ENCODE measurements at places on chromosomes 1 and 21.

DNA sequence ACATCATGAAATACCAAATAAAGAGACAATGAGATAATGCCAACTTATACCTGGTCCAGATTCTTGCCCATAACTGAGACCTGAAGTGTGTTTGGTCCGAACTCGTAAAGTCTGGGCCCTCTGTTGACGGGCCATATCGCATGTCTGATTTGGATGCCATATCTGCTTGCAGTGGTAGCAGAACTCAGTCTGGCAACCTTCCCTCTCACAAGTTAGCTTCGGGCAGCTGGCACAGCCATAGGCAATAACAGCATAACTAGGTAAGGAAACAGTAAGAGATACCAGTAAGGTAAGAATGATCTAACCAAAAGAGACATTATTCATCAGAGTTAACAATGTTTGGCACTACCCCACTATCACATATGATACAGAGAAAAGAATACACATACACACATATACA lies 15.1 kb downstream of the RNF19B start:
- no peak for DNase-seq

- DNase-seq, result no peak
Observed at GRCh38 chr1:99659755-99660210, 13.9 kb downstream of the PALMD start.

GRCh38 chr1:212629450-212630157 lies 21.0 kb downstream of the ATF3 start:
- DNase-seq, result no peak

DNA sequence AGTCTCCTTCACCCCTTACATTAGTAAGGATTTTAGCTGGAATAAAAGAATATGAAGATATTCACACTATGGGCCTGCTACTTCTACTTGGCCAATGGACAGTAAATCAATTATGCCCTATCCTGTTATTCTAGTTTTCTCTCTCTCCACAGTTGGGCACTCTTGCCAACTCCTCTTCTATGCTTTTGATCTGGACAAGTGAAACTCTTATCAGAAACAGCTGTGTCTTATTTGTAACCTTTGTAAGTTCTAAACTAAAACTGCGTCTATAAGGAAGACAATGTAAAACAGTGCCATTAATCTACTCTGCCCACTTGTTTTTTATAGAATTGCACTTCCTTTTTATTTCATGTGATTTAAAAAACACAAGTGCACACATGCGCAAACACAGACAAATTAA lies 244.0 kb upstream of the DMRTA2 start:
- no peak for DNase-seq

GRCh38 chr1:21857840-21858670 lies 46.0 kb downstream of the LDLRAD2 start:
- no peak for DNase-seq

GRCh38 chr1:244035358-244035757 lies 15.7 kb upstream of the ZBTB18 start:
- no peak for DNase-seq

GRCh38 chr1:182656842-182657397 lies 27.5 kb downstream of the RGS8 start:
- DNase-seq, result no peak

GRCh38 chr1:183245357-183245756 lies 59.3 kb downstream of the LAMC2 start:
- DNase-seq, result no peak

DNA sequence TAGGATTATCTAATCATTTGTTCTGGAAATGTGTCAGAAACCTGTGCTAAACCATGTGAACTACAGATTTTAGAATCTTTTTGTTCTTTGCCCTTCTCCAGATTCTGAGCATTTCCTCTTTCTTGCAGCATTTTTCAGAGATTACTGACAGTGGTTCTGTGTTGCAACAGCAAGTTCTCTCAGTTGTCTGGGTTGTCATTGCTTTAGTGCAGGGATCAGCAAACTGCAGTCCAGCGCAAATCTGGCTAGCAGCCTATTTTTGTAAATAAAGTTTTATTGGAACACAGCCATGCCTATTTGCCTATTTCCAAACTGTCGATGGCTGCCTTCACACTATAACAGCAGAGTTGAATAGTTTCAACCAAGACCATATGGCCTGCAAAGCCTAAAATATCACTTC lies 66.3 kb upstream of the LRRC8D start:
- DNase-seq, result no peak

- DNase-seq, result no peak
Observed at GRCh38 chr1:245084551-245084950, 70.2 kb upstream of the KIF26B start.

GRCh38 chr1:200660719-200661118 lies 9.0 kb downstream of the DDX59 start:
- no peak for DNase-seq

DNA sequence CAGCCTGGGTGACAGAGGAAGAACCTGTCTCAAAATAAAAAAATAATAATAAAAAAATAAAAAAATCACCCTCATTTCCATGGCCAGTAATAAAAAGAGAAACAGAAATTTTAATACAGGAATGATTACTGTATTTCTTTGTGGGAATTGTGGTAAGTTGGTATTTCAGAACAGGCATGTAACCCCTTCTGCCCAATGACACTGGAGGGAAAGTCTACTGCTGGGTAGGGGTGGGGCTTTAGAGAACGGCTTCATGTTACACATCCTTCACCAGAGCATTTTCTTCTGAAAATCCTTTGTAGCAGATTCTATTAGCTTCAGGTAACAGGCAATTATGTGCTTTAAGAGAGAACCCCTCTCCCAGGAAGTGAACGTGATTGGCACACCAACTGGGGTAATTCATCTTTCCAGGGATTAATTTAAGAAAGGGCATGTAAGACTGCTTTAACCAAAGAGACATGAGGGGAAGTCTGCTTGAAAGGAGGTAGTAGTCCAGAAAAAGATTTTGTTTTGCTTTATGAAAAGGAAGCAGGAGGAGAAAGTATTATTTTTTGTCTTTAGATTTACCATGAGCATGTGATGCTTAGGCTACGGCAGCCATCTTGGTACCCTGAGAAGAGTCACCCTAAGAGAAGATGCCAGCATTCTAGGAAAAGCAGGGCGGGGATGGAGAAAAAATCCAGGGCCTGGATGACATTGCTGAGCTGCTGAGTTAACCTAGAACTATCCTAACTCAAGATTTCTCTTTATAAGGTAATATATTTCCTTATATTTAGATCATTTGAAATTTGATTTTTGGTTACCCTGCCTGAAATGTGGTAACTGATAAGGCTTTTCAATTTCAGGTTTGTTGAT lies 57.7 kb upstream of the DPT start:
- DNase-seq, result no peak

GRCh38 chr1:208150833-208151458 lies 93.2 kb downstream of the PLXNA2 start:
- DNase-seq, result no peak

DNA sequence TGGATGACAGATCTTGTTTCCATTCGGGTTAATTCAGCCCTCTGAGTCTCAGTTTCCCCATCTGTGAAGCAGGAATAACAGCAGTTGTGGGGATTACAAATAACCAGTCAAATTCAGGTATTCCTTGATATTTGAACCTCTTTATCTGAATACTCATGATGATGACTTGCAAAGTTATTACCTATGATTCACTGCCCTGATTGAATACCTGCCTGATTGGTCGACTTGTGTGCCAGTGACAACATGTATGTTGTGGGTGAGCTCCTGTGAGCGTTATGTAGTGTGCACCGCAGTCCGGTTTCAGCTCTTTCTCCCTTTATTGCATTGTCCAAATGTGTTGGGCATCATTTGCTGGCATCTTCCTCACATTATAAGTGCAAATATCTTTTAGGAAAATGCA lies 9.5 kb upstream of the TMEM61 start:
- no peak for DNase-seq

DNA sequence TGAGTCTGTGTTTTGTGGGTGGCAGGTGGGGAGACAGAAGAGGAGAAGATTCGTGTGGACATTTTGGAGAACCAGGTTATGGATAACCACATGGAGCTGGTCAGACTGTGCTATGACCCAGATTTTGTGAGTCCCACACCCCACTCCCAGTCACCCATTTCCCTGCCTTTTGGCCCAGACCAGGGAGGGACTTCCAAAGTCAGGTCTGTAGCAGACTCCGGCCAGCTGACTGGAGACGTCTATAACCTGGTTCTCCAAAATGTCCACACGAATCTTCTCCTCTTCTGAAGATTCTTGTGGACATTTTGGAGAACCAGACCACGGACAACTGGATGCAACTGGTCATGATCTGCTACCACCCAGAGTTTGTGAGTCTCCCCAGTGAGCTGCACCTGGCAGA lies 1.6 kb downstream of the GSTM5 start:
- DNase-seq, result no peak

DNA sequence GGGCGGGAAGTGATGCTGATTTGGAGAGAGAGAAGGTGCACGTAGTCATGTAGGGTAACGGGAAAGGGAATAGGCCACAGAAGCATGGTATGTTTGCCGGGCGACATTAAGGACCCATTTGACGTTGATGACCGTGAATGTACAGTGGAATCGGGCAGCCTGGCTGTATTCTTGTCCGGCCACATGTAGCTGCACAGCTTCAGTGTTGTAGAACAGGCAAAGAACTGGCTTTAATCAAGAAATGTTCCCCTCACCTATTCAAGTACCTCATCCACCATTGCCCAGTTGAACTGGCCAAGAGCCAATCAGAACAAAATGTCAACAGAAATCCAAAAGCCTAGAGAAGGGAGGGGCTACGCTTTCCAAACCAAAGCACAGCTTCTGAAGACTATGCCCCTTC lies 104.8 kb downstream of the DHRS3 start:
- no peak for DNase-seq

GRCh38 chr1:170150016-170150415 lies 4.3 kb downstream of the NTMT2 start:
- DNase-seq, result no peak

GRCh38 chr1:111795401-111795800 lies 39.7 kb downstream of the DDX20 start:
- DNase-seq, result no peak

GRCh38 chr1:32770221-32770731 lies 46.9 kb downstream of the YARS1 start:
- DNase-seq, result no peak

DNA sequence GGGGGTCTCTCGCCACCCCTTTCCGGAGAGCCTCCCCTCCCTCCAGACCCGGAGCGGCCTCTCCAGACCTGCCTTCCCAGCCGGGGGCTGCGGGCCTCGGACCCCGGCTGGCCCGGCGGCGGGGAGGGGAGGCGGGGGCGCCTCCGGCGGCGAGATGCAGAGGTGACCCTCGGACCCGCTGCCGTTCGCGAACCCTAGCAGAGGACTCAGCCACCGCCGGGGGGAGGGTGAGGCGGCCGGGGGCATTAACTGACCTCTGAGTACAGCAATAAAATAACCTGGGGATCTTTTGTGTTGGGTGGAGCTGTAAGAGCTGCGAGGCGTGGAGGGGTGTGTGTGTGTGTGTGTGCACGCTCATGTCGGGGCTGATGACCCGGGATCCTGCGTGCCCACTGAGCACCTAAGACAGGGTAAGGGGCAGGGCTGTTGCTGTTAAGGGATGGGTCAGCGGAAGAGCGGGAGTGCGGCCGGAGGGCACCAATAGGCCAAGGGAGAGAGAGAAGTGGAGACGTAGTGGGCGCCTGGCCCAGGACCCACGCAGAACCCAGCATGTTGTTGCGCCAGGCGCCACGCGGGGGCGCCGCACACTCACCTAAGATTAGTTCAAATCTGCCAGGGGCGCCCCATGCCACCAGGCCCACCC lies 6.3 kb downstream of the HAPLN2 start:
- DNase-seq, result peak; percentile 62

DNA sequence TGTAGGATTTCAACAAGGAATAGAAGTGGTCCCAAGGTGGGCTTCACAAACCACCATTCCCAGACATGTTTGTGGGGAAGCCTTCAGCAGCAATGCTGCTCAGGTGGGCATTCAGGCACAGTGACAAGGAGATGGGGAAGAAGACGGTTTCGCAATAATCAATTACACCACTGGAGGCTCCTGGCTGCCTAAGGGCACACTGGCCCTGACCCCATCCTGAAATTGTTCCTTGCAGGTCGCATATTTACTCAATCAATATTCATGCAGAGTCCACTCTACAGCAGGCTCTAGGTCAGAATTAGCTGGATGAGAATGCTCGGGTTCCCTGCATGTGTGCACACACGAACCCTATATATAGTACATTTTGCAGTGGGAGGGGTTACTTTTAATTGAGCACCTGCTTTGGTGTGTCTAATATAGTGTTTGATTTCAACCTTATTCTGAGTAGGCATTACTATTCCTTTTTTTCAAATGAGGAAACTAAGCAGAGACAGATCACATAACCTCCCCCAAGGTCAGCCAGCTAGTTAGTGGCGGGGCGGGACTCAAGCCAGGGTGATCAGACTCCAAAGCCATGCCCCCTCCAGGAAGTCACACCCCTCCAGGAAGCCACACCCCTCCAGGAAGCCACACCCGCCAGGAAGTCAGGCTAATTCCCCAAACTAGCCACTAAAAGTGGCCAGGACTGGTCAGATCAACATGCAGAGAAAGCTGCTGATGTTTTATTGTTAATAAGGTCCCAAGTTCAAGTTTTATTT lies 106.5 kb downstream of the HLCS start:
- peak; percentile 12 for DNase-seq

- no peak for DNase-seq
Observed at GRCh38 chr1:26799479-26800142, 11.9 kb downstream of the PIGV start.

- no peak for DNase-seq
Observed at GRCh38 chr1:232974971-232975370, 24.6 kb downstream of the NTPCR start.

GRCh38 chr1:223153177-223154119 lies 10.4 kb upstream of the TLR5 start:
- DNase-seq, result no peak

DNA sequence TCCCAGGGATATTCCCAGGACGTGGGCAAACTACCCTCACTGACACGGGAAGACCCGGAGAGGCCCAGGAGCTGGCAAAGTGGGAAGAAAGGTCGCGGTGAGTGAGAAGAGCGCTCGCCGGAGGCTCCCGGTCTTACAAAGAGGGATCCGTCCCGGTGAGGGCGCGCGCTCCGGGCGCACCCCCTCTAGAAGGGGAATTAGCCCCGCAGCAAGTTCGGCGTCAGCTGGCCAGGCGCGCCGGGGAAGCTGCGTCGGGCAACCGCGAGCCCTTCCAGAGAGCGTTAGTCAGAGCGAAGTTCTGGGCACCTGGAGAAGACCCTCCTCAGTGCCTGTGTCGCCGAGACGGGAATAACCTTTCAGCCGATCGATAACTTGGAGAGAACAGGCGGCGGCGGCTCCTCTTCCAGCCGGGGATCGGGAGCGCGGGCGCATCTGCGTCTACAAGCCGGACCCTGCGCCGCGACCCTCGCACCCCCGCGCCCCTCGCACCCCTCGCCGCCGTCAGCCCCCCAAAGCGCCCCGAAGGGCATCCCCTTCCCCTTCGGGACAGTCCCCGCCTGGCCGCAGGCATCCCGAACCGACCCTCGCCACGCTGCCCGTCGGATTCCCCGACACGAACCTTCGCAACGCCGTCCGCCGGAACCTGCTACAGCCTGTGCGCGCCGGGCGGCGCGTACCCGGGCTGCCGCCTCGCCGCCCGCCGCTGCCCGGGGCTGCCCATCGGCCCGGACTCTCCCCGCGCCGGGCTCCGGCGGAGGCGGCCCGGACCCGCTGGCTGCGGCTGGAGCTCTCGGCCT lies 485 bp downstream of the SIPA1L2 start:
- DNase-seq, result no peak
